Stimulated activated CD8-positive, alpha-beta memory T cell treated with anti-CD3 and anti-CD28 coated beads, Interleukin-7, amount 100 ng/mL, for 1 hour (primary cell): ENCODE measurements at places on chromosomes 6 and 20.

GRCh38 chr6:136720045-136720770, 72.1 kb downstream of the MAP3K5 start:
- DNase-seq, result no peak

DNA sequence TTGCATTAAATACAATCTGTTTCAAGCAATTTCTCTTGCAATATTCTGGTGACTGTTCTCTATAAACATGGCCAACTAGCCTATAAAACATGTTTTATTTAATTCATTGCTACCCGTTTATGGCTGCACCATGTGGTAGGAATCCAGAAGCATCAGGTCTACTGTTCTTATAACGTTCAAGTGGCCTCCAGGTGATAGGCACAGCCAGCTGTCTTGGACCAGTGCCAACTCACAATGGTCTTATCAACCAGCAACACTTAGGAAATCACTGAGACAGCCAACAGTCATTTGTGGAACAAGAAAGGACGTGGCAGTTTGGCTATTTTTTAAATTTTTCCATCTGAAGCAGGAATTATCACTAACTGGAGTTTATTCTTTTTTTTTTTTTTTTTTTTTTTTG, 193.6 kb downstream of the NKAIN2 start:
- DNase-seq, result no peak

DNA sequence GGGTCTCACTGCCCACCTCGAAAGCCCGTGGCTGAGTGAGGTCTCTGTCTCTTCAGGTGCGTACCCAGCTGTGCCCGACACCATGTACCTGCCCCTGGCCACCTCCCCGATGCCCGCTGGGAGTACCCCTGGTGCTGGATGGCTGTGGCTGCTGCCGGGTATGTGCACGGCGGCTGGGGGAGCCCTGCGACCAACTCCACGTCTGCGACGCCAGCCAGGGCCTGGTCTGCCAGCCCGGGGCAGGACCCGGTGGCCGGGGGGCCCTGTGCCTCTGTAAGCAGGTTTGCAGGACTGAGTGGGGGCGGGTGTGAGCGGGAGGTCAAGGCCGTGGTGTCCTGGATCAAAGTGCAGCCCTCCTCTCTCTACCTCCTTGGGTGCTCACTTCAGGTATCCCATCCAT, 4.7 kb downstream of the CCN5 start:
- no peak for DNase-seq

- DNase-seq, result no peak
Observed at GRCh38 chr20:62423326-62423706, 4.0 kb downstream of the RBBP8NL start.

DNA sequence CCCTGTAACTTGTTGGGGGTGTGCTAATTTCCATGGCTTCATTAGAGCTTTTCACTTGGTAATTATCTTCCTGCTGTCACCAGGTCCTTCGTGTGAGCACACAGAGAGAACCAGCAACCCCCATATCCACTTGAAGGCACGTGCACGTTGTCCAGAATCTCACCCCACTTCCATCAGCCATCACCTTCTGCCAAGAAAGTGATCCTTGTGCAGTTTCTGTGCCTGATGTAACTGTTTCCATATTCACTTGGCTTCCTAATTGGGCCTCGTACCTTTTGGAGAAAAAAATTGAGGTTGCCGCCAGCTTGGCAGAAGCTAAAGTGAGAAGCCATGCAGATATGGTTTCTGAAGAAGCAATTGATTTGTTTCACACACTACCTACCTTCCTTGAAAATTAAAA, 153.7 kb upstream of the TSHZ2 start:
- no peak for DNase-seq

DNA sequence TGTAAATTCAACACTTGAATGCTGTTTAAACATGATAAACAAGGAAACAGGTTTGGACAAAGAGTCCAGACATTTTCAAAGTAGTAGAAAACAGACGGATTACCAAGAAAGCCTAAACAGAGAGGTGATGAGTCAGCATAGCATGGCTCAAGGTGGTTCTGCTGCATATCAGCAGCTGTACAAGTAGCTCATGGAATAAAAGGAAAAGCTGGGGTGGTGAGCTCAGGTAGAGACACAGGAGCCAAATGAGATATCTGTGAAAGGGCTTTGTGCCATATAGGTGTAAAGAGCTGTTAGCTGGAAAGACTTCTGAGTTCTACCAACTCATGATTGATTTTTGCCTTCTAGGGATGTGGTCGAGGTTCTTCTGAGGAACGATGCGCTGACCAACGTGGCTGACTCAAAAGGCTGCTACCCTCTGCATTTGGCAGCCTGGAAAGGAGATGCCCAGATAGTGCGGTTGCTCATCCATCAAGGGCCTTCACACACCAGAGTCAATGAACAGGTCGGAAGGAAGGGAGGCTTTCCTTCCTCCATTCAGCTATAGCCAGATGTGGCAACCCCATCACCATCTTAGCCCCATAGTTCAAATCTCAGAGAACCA, 80.7 kb downstream of the ANKS1A start:
- DNase-seq, result no peak

DNA sequence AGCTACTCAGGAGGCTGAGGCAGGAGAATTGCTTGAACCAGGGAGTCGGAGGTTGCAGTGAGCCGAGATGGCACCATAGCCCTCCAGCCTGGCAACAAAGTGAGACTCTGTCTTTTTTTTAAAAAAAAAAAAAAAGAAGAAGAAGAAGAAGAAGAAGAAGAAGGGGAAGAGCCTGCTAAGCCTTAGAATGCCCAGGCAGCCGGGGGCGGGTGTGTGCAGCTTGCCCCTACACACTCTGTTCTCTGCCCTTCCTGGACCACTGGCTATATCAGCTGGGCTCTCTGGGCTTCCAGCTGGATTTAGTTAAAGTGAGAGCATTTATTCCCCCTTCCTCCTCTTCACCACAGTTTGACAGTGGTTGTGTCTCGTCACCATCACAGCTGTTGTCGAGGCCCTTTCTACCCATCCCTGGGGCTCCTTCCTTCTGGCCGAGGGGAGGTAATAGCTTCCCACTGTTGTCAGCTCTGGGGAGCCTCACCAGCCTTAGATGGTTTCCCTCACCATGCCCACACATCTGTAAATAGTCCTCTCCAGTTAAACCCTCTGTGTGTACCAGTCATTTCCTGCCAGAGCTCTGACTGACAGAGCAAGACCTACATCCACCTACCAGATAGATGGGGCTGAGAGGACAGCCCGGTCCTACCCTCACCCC, 77.6 kb downstream of the TRERF1 start:
- DNase-seq, result no peak

DNA sequence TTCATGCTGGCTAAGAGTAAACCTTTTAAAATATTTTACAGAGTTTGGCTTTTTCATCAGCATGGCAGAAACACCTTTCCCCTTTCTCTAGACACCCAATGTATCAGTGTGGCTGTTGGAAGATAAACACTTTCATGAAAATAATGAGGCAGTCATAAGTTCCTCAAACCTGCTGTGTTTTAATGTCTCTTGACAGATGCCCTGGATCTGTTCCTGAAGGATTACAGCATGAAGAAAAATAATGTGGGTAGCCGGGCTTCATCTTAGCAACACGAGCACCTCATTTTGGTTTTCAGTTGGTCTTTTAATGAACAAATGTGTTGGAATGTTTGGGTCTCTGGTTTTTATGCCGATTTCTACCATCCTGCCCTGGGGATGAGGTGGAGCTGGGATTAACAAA, 45.5 kb upstream of the UNC93A start:
- no peak for DNase-seq

DNA sequence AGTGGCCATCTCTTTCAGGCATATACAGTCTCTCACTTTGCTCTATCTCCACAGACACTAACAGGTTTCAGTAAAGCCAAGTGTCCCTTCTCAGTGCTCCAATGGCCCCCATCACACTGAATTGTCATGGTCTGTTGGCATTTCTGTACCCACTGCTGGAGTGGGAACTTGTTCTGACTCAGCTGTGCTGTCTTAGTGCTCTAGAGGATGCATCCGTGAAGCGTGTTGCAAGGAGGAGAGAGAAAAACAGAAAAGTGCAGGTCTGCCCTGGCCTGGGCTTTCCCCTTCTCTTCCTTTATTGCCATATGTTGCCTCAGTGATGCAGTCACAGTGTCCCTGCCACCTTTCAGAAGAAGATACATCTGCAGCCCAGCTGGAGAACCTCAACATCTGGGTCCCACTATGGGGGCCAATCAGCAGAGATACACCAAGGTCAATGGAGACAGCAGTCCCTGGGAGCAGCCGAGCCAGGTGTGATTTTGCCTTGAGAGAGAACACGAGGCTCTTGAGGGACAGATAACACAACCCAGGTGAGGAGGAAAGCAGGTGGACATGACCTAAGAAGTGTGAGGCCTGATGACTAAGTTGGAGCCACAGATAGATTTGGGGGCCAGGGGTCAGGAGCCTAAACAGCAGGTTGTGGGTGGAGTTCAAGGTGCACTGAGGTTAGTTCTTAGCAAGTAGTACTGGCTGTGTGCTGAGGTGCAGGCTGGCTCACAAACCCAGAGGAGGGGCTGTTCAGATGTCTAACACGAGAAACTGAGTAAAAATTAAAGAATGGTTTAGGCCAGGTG, 5.6 kb upstream of the PLCG1 start:
- DNase-seq, result no peak

DNA sequence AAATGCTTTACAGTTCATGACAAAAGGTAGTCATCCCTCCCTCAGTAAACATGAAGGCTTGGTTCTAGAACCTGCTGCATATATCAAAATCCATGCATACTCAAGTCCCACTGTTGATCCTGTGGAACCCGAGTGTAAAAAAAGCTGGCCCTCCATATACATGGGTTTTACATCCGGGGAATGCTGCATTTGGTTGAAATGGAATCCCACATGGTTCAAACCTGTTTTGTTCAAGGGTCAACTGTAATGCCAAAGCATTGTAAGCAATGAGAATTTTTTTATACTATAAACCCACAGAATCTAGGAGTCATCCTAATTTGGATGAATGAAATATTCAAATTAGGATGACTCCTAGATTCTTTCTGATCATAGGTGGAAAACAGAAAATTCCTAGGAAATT, 5.9 kb upstream of the HDAC2 start:
- no peak for DNase-seq

DNA sequence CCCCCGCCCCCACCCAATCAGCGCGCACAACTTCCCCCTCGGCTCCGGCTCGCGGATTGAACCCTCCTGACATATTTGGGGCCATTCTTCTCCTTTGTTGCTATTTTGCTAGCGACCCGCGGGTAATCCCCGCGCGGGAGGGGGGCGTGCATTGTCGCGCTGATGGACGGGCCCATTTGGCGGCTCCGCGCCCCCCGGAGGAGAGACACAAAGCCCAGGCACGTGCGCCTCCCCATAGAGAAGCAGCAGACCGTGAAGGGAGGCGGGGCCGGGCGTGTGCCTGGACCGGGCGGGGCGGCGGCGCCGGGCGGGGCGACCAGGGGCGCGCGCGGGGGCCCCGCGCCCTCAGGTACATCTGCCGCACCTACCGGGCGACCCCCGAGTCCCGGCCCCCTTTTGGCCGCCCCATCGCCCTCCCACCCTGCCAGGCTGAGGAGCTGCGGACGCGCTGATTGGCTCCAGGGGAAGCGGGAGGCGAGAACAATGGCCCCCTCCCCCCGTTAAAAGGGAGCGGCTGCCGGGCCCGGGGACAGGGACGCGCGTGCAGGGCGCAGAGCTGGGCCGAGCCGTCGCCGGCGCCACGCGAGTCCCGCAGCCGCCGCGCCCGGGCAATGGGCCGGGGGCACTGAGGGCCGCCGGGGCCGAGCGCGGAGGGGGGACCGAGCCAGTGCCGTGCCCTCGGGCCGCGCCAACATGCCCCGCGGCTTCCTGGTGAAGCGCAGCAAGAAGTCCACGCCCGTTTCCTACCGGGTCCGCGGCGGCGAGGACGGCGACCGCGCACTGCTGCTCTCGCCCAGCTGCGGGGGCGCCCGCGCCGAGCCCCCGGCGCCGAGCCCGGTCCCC, at the start of gene INSM1:
Gene INSM1 (plus strand): TSS at position 530 of the 843 bp plus-strand sequence. CDS start 164 bp downstream, at position 694.
- no peak for DNase-seq

DNA sequence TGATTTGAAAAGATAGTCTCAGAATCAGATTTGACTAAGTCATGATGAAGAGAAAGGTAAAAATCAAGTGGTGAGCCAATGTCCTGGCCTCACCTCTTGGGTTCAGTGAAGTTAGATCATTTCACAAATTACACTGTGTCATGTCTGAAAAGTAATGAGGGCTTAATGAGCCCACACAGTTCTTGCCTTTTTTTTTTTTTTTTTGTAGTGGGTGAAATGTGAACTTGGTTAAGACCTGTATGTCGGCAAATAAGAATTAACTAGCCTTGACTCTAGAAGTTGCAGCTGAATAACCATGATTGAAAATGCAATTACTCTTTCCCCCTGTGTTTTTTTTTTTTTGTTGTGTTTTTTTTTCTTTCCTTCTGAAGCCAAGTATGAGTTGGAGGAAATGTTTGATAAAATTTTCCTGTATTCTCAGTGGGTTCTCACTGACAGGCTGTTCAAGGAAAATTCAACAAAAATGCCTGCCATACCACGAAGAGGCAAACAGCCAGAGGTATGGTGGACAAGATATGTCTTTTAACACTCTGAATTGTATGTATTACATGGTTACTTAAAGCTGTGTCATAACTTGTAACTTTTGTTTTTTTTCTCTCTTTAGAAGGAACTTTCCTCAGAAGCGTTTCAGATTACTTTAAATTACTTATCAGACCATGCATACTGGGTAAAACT, 135.2 kb upstream of the MLIP start:
- no peak for DNase-seq
